Fibroblast of skin of right quadriceps (primary cell): ENCODE measurements at places on chromosomes 13 and 19.
A peak's percentile ranks its signal among the peaks of the same experiment; 100 is the strongest.

GRCh38 chr13:33785384-33785783 lies 32.6 kb upstream of the RFC3 start:
- DNase-seq = no peak

DNA sequence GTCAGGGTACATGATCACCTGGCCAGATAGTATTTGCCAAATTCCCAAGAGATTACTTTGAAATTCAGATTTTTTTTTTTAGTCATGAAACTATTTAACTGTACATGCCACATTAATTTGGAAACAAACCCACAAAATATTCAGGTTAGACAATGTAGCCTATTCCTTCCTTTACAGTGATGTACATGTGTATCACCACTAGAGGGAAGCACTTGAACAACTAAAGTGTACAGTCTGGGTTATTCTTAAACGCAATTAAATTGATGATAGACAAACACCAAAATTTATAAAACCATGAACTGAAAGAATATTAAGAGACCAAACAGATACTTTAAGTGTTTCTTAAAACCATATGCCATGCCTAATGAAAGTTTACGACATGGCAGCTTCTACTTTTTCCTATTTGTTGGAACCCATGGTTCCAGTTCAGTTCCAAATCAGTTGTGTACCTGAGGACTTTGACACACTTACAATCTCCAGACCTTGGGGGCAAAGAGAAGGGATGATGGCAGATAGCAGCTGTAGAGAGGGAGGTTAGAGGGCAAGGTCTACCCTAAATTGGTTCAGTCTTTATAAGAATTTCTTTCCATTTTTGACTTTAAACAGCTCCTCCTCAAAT lies 52.8 kb downstream of the TNFSF13B start:
- DNase-seq = peak; percentile 37

DNA sequence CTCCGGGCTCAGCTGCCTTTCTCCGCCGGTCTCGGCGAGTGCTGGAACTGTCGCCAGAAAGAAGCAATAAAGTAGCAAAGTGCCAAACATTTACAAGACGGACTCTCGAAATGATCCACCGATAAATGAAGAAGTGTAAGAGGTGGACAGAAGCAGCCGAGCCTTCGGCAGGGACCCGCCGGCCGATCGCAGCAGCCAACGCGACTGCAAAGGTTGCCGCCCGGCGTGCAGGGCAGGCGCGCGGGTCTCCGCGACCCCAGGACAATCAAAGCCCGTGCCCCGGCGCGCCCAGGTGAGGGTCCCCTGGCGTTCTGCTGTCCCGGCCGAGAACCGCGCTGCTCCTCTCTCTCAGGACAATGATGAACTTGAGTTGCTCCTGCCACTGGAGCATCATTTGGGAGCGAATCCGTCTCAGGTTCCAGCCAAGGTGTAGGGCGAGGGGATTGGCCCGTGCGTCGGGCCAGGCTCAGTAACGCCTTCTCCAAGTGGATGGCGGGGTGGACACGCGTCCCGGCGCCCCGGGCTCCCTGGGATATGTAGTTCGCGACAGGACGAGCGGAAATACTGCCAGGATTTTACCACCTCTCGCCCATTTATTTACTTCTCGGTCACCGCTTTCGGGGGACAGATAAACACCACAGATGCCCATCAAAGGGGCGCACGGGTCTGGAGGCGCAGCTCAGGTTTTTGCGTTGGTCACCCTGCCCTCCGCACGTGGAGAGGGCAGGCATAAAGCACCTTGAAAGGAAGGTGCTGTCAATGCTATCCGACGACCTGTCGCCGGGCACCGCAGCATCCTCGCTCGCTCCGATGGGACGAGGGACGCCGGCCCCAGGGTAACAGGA lies at the start of the genes BIVM and POGLUT2:
Gene BIVM, plus strand, starts transcription at position 539 of the 845 bp plus-strand sequence. CDS start 8,149 bp downstream, outside the sequence.
Gene POGLUT2, minus strand, starts transcription at position 396 of the 845 bp plus-strand sequence. Its CDS starts 306 bp downstream, at position 90.
- DNase-seq = peak; percentile 90

GRCh38 chr13:92135509-92135908 lies 737.1 kb downstream of the GPC5 start:
- no peak for DNase-seq

DNA sequence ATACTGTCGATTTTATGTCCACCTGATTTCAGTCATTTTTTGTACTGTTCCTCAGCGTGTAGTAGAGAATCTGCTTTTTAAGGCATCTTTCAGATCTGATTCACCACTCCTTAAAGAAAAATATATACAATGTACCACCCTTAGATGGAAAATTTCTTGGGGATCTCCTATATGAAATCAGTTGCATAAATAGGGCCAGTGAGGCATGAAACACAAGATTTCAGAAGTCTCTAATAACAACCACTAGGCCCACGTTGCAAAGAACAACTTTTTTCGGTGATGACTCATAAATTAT lies 1.4 kb downstream of the USP12 start:
- DNase-seq = peak; percentile 61

DNA sequence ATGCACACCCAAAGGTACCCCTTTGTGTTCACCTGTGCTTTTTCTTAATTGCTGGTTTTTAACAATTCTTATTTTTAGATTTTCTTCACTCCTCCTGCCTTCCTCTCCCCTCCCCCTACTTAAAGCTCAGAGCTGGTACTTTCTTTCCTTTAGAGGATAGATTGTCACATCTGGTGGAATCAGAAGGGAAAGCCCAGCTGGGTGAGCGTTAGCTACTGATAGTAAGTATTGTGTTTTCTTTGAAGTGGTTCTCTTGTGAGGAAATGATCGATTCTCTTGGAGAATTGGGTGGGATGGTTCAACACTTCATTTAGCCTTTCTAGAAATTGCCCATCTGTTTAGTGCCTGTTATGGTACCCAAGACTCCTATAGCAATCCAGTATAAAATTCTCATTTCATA lies 84.8 kb downstream of the FLT1 start:
- DNase-seq = no peak

DNA sequence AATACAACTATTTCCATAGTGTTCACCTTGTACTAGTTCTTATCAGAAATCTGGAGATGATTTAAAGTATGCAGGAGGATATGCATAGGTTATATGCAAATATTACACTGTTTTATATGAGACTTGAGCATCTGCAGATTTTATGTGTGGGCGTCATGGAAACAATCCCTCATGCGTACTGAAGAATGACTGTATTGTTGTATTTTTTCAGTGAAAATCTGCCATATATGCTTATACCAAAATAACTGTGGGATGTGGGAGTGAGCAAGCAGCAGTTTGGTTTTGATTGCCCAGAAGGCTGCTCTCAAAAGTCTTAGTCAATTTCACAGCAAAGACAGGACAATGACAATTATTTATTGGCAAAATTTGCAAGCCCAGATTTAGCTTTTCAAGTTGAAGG lies 238.8 kb upstream of the PCDH20 start:
- DNase-seq = no peak

DNA sequence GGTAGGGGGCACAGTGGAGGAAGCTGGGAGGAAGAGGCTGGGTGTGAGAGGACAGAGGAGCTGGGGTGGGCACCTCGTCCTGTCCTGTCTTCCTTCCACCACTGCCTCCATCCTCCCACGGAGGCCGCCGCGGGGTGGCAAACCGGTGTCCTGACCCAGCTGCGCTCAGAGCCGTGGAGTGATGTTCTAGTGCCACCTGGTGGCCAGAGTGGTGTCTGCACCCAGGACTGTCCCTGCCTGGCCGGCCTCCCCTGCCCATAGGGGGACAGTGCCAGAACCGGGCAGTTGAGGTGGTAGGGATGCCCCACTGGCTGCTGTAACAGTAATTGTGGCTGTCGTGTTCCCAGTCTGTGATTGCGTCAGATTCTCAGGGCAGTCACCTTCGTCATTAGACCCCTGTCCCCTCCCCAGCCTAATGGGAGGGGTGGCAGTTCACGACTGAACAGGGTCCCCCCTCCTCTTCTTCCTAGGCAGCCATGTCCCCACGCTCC lies 11.1 kb upstream of the ARRDC2 start:
- DNase-seq = peak; percentile 58

GRCh38 chr13:77896977-77897376 lies 21.7 kb downstream of the EDNRB start:
- peak; percentile 4 for DNase-seq

GRCh38 chr13:95204231-95204765 lies 97.0 kb downstream of the ABCC4 start:
- no peak for DNase-seq

DNA sequence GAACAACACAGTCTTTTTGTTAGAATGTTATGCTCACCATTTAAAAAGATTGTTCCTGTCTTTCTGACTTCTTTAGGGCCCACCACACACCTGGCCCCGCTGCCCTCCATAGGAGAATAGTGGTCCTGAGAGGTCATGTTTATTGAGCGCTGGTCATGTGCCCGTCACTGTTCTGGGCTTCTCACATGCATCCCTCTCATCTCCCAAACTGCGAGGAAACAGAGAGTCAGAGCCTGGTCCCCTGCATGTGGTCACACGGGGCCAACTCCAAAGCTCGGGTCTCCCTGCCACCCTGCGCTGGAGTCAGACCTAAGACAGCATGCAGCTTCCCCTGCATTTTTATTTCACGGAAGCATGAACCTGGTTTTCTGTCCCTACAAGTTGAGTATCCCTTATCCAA lies 70.4 kb upstream of the GPR183 start:
- DNase-seq = no peak

DNA sequence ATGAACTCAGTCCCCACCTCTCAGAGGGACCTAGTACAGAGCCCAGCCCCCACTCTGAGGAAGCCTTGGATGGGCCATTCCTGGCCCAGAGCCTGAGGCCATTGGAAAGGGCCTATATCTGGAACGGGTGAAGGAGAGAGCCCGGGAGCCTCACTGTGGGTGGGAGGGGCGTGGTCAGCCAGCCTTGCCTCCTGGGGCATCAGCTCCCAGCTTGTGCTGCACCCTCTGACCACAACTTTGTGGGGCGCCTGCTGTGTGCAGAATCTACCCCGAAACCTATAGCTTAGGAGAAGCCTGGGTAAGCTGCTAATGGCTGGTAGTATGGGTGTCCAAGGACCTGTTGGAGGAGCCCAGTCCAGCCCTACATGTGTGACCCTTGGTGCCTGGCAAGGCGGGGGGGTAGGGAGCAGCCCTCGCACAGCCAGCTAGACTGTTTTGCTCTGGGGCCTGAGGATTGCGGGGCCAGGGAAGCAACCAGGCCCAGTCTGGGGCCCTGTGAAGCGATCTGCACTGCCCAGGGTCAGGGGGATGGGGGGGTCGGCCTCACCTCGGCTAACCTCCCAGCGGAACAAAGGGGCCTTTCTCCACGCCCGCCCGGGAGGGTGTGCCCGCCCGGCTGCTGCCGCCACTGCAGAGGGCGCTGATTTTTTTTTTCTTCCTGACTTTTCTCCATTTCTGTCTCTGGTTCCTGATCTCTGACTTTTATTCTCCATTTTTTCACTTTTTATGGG lies 42.3 kb downstream of the LYL1 start:
- DNase-seq = no peak

DNA sequence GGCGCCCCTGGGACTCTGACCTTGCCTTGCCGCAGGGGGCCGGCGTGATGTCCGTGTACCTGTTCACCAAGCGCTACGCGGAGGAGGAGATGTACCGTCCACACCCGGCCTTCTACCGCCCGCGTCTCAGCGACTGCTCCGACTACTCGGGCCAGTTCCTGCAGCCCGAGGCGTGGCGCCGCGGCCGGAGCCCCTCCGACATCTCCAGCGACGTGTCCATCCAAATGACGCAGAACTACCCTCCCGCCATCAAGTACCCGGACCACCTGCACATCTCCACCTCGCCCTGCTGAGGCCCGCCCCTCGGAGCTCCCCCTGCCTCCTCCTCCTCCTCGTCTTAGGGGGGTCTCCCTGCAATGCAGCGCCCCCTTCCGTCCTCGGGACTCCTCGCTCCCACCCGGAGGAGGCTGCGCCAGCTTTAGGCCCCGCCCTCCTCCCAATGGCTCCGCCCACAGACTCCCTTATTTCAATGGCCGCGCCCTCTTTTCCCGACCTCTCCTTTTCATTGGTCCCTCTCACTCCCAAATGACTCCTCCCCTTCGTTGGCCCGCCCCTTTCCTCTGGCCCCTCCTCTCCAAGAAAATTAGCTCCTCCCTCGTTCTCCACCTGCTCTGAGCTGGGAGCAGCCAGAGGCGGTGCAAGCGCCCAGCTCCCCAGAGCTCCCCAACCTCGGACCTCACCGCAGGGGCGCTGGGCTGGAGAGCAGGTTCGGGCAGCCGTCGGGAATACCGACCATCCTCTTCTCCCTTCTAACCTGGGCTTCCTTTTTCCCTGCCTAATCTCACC lies 20.5 kb upstream of the CACNG8 start:
- no peak for DNase-seq

DNA sequence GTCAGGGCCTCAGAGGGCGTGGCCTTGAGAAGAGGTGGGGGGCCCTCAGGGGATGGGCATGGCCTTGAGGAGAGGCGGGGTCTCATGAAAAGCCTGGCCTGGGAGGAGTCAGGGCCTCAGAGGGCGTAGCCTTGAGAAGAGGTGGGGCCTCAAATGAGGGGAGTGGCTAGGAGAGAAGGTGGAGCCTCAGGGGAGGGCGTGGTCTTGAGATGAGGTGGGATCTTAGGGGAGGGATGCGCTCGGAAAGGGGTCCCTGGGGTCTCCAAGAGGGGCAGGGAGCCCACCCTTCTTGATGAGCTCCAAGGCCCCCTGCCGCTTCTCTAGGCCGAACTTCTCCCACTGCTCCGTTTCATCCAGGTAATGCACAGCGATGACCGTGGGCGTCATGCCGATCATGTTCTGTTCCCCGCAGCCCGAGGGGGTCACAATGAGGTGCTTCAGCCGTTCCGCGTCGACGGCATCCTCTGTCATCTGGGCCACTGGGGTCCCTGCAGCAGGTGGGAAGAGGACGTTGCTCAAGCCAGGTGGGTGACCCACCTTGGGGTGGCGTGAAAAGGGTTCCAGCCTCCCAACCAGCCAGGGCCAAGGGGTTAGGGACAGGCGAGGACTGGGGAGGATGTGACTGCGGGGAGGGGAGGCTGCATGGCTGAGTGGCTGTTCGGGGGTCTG lies 24.3 kb upstream of the TNFSF14 start:
- DNase-seq = no peak

GRCh38 chr19:29943615-29944014 lies 1.6 kb downstream of the URI1 start:
- no peak for DNase-seq

- DNase-seq = no peak
These were observed 4.2 kb upstream of the PAFAH1B3 start for GRCh38 chr19:42306646-42307045.

GRCh38 chr13:70108356-70109105 lies at the start of gene KLHL1:
Gene KLHL1 (minus strand): TSS chr13:70108452. CDS start chr13:70107699, 753 bp downstream.
- no peak for DNase-seq

GRCh38 chr19:39406656-39407409 lies at the start of gene ZFP36:
Gene ZFP36 (plus strand): TSS chr19:39406847. CDS start chr19:39406905, 58 bp downstream.
- DNase-seq = peak; percentile 82

DNA sequence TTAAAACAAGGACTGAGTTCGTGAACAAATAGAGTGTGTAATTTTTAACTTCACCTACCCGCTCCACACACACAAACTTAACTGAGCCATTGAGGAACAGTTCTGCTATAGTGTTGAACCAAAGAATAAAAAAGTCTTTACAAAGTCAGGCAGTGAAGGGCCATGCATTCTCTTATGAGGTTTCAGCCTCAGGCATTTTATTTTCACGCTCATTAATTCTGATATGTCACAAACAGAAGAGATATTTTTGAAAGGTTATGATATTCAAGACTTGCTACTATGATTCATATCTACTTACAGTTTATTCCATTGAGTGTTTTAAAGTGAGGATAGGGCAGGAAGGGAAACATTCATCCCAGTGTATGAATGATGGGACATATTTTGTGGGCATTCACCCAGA lies 282.2 kb downstream of the SLITRK5 start:
- DNase-seq = no peak
